Anterior cingulate cortex (tissue), 58 donors: ENCODE measurements at places on chromosomes 13 and 19.

- no peak for DNase-seq
Measured at GRCh38 chr19:15266683-15267082, 34.4 kb upstream of the EPHX3 start.

GRCh38 chr13:52845766-52846566 is 2.5 kb downstream of the PCDH8 start:
- DNase-seq, result peak; percentile 6

GRCh38 chr13:51950722-51951121 is 60.5 kb downstream of the ATP7B start:
- DNase-seq, result no peak

GRCh38 chr13:21060338-21061028 is 903 bp downstream of the LATS2 start:
- DNase-seq, result peak; percentile 22

DNA sequence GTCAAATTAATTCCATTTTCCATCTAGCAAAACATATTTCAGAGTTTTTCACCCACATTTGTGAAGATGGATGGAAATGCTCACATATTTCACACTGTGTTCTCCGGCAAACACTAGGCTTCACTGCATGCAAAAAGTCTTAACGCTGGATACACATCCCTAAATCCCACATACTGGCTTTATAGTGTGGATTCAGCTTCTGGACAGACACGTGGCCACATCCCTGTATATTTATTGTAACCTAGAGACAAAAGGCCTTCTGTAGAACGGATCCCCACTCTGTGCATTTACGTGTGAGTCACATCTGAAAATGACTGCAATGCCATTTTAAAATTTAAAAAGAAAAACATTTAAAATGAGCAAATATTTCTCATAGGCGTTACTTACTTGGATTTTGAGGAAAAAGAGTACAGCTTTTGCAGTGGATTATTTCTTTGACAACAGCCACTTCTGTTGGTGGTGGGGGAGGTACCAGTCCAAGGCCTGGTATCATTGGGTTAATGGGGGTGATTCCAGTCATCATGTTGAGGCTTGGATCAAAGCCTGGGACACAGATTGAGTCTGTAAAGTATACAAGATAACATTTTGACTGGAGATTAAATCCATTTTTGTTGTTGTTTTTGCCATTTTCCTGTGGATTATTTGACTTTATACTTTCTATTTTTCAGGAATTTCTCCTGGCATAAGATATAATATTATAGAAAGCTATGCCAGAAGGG is 337.7 kb downstream of the DNAJC15 start:
- no peak for DNase-seq

GRCh38 chr19:49422407-49423070 is 702 bp downstream of the PTH2 start:
- no peak for DNase-seq

DNA sequence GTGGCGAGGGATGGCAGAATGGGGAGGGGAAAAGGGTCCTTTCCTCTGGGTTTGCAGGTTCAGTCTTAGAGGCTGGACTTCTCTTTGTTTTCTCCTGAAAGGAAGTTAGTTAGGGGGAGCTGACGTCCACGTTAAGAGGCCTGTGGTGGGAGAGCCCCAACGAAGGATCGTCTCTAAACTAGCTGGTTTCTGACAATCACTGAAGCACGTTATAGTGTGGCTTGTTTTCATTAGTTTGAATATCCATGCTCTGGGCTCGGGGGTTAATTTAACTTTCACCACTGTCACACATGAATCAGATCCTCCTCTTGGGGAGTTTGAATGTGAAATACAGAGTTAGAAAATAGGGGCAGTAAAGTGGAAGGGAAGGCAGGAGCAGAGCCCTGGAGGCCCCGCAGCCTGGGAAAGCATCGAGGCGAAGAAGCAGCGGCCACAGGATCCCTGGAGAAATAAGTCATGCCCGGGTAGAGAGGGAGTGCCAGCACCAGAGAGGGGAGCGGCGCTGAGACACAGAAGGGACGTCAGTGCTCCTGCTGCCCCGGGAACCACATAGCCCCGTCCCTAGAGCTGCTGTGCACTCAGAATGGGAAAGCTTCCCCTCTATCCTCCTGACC is 31.1 kb upstream of the AMER2 start:
- no peak for DNase-seq
